ENCODE measurements at places on chromosomes 4 and X. TPM values are rescaled to one million over a fixed set of nuclear protein-coding genes. Genes with fewer than 3 reads are reported as not detected.

- DNase-seq, result no peak
These were observed 178.8 kb downstream of the SNCA start for GRCh38 chr4:89657931-89658700.

DNA sequence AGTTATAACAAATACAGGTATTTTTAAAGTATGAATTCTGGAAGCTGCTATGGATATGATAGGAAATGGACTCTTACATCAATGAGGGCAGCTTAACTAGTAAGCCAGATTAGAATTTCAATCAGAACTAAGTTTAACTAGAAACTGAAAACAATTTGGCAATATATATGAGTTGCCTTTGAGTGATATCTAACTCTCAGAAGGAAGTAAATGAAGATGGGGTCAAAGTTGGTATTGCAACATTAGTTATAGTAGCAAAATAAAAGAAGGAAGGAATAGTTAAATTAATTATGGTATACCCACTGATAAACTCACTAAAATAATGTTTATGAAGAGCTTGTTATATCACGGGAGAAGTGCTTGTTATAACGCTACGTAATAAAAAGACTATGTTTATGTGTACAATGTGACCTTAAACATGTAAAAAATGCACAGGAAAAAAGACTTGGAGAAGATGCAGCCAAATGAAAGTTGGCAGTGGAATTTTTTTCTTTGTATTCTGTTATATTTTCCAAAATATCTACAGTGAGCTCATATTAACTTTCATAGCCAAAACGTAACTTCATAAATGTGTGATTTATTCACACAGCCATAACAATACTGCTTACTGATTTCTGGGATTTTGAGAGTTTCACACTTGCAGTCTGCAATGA, 34.5 kb downstream of the PHKA2 start:
- no peak for DNase-seq

DNA sequence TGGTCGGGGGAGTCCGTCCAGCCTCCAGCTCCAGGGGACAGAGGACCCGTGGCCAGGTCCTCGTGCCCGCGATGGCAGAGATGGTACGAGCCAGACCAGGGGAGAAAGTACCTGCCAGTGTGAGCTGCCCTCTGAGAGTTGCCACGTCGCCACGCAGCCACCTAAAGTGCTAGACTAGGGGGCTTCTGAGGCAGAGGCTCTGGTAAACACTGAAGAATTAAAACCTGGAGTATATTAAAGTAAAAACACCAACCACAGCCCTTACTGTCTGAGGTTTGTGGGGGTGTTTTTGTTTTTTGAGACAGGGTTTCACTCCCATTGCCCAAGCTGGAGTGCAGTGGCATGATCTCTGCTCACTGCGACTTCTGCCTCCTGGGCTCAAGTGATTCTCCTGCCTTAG, 60.1 kb upstream of the SORCS2 start:
- DNase-seq, result no peak

DNA sequence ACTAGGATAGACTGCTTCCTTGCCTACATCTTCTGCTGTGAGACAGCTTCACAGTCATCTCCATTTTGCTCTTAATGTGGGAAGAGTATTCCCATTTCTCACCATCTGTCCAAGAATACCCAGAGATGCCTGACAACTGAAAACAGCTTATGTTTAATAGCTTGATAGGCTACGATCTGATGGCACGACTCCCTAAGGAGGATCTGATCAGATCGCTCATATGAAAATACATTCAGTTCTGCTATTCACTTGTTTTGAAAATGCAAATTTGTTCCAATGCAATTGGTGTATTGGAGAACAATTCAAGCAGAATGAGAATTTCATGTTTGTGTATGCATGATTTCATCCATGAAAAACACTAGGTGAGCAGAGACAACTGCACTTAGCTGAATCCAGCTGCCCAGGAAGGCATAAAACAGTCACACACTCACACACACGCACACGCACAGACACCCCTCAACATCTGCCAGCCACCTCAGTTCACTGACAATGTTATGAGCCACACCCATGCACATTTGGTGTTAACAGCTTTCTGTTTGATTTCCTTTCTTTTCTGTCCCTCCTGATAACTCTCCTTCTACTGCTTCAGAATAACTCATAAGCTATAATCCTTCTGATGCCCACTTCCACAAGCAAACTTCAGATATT, 29.6 kb downstream of the TRIML1 start:
- no peak for DNase-seq

GRCh38 chr4:181835348-181835747, 407.9 kb upstream of the TENM3 start:
- DNase-seq, result no peak

Gene ABCE1
- 46.5 TPM for total RNA-seq

Gene ANXA5
- total RNA-seq, result 346 TPM

- DNase-seq, result no peak
These were observed 22.7 kb downstream of the FABP2 start for GRCh38 chr4:119299260-119299671.

GRCh38 chr4:114879916-114880669, 233.3 kb downstream of the NDST4 start:
- DNase-seq, result no peak

Gene IL2
- total RNA-seq, result not detected

Gene FMR1NB
- not detected for total RNA-seq

Gene CTPS2
- 8.5 TPM for total RNA-seq

Gene MTTP
- not detected for total RNA-seq

GRCh38 chr4:109701566-109702410, 1.5 kb downstream of the CASP6 start:
- DNase-seq, result no peak

Gene LANCL3
- 0.14 TPM for total RNA-seq

DNA sequence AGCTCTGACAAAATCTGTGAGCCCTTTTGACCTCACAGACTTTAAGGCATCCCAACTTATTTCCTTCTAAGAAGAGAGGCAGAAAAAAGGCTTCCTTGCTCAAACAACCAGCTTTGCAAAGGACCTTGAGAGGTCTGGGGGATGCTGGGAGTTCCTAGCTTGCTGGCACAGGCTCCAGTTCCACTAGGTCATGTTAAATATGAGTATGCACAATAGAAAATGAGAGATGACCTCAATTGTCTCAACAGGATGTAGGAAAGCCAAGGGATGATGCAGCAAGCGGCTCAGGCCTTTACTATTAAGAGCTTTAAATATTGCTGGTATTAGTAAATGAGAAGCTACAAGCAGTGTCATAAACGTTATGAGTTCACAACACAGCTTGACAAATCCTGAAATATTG, 13.3 kb upstream of the ZNF827 start:
- DNase-seq, result no peak

- no peak for DNase-seq
These were observed 149.1 kb downstream of the SLC39A8 start for GRCh38 chr4:102196221-102196620.

All from posterior vena cava (tissue), 2 donors.